Germinal center (tissue), 1 donor: ENCODE measurements at places on chromosomes 6 and 20.
A peak's percentile ranks its signal among the peaks of the same experiment; 100 is the strongest.

- no peak for DNase-seq
These were observed 8.5 kb upstream of the REPS1 start for GRCh38 chr6:138996524-138996923.

DNA sequence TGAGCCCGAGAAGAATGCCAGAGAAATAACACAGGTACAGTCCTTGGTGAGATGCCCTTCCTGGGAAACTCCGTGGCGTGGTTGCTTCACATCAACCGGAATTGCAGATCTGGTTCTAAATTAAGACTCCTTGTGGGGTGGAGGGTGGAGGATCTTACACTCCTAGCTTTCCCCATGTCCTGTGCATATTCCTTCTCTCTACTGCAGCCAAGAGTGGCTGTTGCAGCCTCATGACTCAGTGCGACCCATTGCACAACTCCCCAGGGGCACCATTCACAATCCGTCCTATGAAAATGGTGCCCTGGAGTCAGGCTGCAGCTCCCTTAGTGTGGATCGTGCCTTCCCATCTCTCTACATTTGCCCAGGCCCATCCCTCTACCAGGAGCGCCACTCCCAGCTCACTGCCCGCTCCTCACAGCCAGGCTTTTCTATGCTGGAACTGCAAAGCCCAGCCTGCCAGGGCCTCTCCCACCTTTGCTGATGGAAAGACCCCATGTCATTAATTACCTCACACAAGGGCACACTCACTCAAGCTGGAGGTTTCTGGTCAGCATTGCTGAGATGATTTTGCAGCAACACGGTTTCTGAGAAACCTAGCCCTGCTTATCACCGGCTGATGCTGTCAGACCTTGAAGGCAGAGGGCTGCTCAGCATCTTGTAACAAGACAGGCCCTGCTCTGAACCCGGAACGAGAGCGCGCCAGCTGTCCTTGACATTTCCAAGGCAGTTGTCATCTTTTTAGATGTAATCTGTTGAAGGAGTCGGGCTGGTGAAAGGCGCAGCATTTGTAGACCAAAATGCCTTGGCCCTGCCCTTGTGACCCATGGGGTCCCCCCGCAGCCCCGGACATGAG, 39.7 kb downstream of the SIRPA start:
- no peak for DNase-seq

- no peak for DNase-seq
These were observed 60.9 kb downstream of the TFAP2C start for GRCh38 chr20:56689852-56690485.

GRCh38 chr20:22343612-22344011, 240.8 kb downstream of the FOXA2 start:
- no peak for DNase-seq

- no peak for DNase-seq
These were observed 40.1 kb upstream of the TMEM181 start for GRCh38 chr6:158519761-158520160.

- no peak for DNase-seq
These were observed 19.5 kb downstream of the STXBP5 start for GRCh38 chr6:147223736-147224135.

GRCh38 chr6:100404051-100404450, 60.7 kb downstream of the SIM1 start:
- DNase-seq = no peak

GRCh38 chr6:130486417-130486816, 120.6 kb downstream of the TMEM200A start:
- DNase-seq = no peak

- DNase-seq = no peak
These were observed 52.4 kb downstream of the LY86 start for GRCh38 chr6:6640926-6641325.

GRCh38 chr20:39268981-39269461, 306.9 kb downstream of the DHX35 start:
- peak; percentile 63 for DNase-seq

DNA sequence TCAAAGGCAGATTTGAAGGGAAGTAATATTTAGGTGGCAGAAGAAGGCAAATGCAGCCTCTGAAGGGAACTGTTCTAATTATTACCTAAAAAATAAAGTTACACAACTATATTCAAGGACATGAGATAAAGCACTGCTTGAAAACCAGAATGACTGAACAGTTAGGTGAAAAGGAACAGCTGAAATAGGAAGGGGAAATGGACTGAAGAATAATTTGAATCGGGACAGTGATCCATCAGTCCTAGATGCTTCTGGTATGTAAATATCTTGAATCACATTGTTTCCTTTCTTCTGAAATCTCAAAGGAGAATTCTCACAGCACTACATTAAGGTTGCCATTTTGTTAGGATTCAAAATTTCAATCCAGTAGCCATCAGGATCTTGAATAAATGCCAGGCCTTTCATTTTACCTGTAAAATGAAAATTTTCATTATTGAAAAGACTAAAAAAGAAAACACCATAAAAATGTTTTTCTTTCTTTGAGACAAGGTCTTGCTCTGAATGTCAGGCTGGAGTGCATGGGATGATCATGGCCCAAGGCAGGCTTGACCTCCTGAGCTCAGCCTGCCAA, 25.9 kb downstream of the GLO1 start:
- DNase-seq = no peak

DNA sequence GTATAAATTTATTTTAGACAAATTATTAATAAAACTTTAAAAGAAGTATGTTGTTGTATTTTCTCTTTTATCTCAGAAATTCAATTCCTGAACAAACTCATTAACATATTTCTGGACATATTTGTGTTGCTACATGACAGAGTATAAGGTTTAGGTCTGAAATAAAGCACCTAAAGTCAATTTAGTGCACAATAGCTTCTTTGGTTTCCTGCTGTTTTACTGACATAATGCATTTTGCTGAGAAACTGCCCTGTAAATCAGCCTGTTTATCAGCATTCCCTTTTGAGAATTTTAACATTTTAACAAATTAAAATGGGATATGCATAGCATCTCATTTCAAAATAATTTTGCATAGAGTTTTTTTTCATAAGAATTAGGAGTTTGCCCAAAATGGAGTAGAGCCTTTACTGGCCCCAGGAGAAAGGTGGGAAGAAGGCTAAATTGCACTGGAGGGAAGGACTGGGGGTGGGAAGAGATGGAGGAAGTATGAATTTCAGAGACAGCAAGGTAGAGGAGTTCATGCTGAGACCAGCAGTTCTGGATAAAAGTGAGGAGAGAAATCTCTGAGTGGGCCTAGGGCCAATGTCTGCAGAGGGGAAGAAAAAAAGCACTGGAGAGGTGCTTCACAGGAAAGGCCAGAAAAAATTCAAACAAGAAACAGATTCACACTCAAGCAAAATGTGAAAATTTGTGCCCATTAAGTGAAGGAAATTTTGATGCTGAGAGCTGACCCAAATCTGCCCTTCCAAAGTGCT, 324.2 kb upstream of the HSF2 start:
- no peak for DNase-seq

- no peak for DNase-seq
These were observed 65.7 kb downstream of the SULF2 start for GRCh38 chr20:47719625-47720024.

- DNase-seq = no peak
These were observed 267.2 kb upstream of the SULF2 start for GRCh38 chr20:48052475-48052835.

GRCh38 chr6:170164271-170164900, 126.5 kb downstream of the DLL1 start:
- no peak for DNase-seq

DNA sequence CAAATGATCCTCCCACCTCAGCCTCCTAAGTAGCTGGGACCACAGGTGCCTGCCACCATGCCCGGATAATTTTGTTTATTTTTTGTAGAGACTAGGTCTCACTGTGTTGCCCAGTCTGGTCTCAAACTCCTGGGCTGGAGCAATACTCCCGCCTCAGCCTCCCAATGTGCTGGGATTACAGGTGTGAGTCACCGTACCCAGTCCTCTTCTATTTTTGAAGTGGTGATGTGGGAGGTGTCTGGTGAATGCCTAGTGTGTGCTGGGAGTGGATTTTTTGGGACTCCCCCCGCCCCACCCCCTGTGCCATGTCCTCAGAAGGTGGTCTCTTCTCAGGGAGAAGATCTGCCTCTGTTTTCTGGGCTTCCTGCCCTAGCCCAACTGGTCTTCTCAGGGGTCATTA, 47.9 kb upstream of the CLDN20 start:
- DNase-seq = no peak

DNA sequence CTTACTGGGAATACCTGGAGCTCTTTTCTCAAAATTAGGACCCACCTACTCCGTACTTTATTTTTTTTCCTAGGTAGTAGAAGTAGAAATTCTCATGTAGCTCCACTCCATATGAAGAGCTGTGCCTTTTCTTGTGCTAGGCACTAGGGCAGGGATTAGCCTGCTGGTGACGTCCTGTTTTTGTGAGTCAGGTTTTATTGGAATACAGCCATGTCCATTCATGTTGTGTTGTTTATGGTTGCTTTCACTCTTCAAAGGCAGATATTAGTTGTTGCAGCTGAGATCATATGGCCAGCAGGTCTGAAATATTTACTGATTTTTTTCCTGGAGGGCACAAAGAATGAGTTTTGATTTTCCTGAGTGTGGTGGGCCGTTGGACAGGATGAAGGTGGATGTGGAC, 20.5 kb downstream of the XRN2 start:
- DNase-seq = no peak

- no peak for DNase-seq
These were observed 21.0 kb downstream of the PHACTR3 start for GRCh38 chr20:59625214-59625922.

- DNase-seq = no peak
These were observed 9.1 kb upstream of the SERPINB6 start for GRCh38 chr6:2980465-2980855.

- no peak for DNase-seq
These were observed 13.5 kb upstream of the HLA-DQA1 start for GRCh38 chr6:32623693-32624092.

DNA sequence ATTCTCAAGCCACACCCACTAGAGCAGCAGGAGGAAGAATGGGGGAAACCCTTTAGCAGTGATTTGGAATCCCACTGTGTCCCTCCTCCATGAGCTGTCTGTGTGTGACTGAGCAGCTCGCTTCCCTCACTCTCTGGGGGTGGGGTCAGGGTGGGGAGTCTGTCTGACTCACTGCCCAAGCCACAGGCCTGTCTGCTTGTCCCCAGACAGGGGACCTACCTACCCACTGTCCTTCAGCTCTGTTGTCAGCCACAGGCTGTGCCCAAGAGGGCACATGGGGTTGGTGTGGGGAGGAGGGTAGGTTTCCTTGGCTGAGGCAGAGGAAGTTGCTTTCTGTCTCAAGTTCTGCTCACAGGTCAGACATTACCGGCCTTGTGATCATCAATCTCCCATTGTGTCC, 127.0 kb downstream of the MAFB start:
- no peak for DNase-seq
